ENCODE measurements at places on chromosomes 6 and 20.

DNA sequence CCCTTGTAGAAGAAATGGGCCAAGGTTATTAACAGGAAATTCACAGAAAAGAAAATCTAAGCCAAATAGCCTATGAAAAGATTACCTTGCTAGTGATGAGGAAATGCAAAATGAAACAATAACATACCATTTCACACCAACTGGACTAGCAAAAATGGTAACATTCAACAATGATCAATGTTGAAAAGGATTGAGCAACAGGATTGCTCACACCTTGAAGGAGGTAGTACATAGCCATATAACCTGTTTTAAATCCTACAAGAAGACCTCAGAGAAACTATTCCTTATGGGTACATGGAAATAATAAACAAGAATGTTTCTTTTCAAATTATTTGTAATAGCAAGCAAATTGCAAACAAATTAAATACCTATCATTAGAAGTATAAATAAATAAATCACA is 107.4 kb downstream of the BFSP1 start:
- DNase-seq, result no peak

DNA sequence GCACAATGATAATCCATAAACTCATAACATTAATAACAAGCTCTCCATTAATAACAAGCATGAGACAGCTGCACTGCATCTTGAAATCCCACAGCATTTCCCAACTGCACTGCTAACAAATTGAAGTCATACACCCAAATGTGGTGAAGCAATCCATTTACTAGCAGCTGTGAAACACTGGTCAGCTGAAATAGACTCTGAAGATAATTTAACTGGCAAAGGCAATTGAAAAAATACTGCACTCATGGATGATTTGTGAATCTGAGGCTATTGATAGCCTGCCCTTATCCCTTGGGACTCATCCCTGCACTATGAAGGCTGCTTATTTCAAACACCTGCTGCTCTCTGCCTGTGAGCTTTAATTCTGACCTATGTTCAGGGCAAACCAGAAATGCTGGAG is 49.1 kb upstream of the PLCB1 start:
- DNase-seq, result peak; percentile 71

- no peak for DNase-seq
Observed at GRCh38 chr6:5507131-5507681, 245.9 kb downstream of the FARS2 start.

DNA sequence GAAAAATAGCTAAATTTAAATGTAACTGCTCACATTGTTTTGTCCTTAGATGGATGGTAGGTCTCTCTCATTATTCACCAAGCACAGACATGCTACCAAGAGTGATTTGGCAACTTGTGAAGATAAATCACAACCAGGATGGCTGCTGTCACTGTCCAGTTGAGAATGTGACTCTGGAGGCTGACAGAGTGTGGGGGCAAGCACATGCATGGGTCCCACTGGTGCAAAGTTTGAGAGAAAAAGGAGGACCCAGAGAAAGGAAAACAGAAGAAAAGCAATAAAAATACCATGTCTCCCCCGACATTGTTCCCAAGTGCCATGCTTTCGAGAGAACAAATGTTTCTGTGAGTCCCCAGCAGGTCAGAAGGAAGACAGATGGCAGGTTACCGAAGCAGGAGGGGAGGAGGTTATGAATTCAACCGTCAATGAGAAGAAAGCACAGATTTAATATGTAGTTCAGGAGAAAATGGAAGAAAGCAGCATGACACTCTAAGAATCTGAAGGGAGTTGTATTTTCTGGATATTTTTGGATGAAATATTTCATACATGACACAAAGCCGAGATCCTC is 73.0 kb upstream of the TSHZ2 start:
- no peak for DNase-seq

DNA sequence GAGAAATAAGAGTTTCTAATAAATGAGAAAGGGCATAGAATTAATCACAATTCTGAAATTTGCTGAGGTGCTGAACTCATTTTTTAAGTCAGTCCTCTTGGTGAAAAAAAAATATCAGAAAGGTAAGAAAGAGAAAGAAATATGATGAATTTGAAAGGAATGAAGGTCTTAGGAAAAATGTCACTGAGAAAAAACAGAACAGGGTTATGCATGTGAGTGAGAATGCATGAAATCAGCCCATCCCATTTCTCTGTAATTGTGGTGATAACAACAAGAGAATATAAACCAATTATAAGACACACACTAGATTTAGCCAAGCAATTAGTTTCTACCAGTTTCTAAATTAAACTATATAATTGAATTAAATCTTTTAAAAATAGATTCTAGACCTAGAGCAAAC is 138.9 kb downstream of the TBX18 start:
- no peak for DNase-seq

DNA sequence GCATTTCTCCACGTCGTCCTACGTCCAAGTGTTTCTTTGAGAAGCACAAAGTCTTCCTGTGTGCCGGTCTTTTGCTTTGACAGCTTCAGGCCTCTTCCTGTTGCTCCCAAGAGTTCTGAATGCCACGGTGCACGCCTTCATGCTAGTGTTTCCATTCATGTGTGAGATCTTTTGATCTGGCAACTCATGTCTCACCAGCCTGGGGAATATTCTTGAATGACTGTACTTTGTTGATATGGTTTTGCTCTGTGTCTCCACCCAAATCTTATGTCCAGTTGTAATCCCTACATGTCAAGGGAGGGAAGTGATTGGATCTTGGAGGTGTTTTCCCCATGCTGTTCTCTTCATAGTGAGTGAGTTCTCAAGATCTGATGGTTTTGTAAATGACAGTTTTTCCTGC is 129.6 kb upstream of the THBS2 start:
- DNase-seq, result no peak

- no peak for DNase-seq
Observed at GRCh38 chr6:168524571-168525001, 83.6 kb downstream of the SMOC2 start.

DNA sequence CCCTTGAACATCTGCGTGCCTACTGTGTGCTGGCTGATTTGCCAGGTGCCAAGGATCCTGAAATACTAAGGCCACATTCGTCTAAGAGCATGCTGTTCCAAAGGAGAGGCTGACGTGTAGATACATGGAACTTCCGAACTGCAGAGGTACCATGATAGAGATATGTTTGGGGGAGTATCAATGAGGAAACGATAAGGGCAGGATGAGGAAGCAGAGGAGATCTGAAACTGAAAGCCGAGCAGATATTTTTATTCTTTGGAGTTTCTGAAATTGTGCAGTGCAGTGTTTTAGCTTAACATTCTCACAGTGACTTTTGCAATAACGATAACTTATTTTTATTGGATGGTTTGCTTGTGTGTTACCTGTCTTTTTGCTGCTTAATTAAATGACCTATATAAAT is 24.3 kb downstream of the BMP6 start:
- no peak for DNase-seq

GRCh38 chr6:73471686-73472290 is 10.3 kb downstream of the MTO1 start:
- no peak for DNase-seq

DNA sequence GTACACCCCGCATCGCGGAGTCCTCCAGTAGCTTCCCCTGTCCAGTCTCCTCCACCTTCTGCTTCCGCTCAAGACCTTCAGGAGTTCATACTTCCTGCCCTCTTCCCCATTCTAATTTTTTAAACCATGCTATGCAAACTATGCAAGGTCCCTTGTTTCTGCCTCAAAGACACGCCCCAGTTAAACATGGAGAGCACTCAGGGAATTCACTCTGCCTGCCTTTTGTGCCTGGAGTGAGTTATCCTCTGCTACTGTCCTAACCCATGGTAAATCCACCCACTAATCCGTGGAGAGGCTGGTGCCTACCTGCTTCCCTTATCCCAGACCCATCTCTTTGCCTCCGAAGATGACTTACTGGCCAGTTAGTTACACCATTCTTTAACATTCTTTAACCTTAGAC is 473.7 kb upstream of the JARID2 start:
- no peak for DNase-seq

DNA sequence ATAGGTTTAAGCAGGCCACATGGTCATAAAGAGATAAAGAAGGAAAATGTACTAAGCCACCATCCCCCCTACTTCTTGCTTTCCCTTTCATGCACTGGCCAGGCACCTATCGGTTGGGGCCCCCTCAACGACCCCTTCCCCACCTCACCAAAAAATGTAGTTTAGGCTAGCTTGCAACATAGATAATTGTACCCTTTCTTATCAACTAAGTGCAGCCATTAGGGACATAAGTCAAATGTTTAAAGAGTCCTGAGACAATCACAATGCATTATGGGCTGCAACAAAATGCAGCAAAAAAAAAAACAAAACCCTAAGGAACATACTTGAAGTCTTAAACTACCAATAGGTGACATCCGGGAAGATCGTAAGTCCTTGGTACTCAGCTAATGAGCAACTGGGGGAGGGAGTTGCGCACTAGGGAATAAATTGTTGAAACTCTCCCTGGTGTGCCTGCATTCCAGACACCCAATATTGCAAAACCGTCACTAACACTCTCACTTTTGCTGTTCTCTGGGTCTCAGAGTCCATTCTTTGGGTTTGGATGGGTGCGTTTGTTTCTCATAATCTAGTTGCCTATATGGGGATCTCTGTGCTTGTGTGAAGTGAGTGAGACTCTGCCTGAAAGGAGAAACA is 12.4 kb upstream of the HLA-G start:
- DNase-seq, result no peak
